ENCODE measurements at places on chromosomes 16 and 17.
A peak's percentile ranks its signal among the peaks of the same experiment; 100 is the strongest.

DNA sequence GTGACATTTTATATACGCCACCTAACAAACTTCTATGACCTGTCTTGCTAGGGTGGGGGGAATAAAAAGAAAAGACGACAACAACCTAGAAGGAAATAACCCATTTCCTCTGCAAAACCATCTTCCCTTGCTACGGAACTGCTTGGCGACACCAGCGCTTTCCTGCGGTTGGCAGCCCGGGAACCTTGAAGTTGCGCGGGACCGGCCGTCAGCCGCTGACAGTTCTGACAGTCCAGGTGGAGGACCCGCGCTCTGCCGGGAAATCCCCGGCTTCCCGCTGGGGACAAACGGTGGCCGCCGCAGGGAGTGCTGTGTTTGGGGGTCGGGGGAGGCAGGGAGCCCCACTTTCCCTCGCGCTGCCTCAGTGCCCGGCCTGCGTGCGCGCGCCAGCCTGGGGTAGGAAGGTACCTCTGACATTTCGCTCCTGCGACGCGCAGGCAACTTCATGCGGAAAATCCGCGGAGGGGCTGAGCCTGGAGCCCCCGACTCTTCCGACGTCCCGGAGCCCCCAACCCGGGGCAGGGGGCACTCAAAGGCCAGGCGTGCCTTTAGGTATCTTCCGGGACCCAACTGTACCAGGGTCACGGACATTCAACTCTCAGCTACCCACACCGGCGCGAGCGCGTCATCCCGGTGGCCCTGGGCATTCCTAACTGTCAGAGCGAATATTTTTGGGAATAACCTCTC is 516 bp downstream of the SLC16A6 start:
- DNase-seq, result peak; percentile 20

DNA sequence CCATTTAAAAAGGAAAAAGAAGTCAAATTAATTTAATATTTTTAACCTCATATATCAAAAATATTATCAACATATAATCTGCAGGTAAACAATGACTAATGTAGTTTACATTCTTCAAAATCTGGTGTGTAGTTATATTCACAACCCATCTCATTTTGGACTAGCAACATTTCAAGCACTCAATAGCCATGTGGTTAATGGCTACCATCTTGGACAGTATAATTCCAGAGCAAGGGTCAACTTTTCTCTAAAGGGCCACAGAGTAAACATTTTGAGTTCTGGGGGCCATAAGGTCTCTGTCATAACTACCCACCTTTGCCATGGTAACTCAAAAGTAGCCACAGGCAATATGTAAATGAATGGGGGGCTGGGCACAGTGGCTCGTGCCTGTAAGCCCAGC is 153.9 kb downstream of the PARN start:
- no peak for DNase-seq

GRCh38 chr16:88310796-88311605 is 71.8 kb upstream of the ZNF469 start:
- DNase-seq, result no peak

DNA sequence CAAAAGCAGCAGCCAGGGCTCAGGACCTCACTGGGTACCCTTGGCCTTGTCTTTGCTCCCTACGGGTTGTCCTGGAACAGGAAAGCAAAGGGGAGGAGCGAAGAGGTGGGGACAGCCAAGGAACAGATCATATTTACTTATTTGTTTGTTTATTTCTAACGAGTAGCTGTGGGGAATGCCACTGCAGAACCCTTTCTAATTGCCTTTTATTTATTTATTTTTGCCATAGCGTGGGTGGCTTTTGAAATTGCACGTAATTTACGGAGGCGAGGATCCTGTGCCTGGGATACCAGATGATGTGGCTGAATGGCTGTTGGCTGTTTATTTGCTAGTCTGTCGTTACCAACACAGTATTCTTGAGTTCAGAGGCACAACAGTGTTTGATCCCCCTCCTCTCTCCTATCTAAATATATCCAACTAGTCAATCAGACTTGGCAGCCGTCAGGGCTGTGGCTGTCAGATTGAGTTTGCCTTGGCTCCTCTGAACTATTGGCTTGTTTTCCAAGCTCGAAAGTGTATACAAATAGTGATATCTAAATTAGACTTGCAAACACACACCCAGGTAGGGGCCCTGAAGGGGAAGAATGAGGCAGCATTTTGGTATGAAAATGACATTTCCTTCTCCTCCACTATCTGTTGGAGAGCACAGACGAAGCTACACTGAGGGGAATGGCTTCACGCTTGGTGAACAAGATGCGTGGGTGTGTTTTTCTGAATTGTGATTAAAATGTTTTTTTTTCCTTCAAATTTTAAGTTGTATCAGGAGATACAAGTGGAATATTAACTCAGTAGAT is 110.4 kb downstream of the MSI2 start:
- no peak for DNase-seq

- DNase-seq, result no peak
Observed at GRCh38 chr16:27287887-27288286, 19.3 kb upstream of the NSMCE1 start.

DNA sequence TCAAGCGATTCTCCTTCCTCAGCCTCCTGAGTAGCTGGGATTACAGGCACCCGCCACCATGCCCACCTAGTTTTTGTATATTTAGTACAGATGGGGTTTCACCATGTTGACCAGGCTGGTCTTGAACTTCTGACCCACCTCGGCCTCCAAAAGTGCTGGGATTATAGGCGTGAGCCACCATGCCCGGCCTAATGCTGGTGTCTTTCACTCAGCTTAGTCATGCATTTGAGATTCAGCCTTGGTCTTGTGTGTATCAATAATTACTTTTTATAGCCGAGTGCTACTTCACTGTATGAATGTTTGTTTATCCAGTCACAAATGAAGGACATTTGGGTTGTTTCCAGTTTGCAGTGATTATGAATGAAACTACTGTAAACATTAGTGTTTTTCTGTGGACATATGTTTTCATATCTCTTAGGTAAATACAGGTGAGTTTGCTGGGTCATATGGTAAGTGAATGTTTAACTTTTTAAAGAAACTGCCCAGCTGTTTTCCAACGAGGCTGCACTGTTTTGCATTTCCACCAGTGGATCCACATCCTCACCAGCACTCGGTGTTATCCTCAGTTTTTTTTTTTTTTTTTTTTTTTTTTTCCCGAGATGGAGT is 11.0 kb upstream of the PLCG2 start:
- no peak for DNase-seq

DNA sequence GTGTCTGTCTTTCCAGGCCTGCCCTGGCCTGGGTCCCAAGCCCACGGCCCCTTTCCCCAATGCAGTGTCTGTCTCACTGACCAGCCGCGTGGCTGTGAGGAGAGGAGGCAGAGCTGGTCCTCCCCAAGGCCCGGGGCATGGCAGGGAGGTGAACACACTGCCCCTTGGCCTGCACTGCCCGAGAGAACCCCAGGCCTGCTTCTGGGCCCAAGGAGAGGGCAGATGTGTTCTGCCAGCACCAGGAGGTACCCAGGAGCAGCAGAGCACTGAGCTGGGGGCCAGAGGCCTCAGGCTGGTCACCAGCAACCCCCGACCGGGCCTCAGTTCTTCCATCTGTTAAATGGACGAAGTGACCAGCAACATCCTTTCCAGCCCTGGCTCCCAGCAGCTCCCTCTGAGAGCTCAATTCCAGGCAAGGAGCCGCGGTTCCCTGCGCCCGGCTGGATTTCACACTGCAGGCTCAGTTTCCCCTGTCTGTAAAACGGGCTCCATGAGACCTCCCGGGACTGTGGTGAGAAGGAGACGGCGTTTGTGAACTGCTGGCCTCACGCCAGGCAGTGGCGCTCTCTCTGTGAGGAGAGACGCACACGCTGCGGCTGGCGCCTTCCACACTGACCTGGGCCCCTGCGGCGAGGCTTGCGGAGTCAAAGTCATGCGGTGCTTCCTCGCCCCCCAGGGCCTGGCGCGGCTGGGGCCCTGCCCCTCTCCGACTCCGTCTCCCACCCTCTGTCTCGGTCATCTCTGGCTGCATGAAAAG is 8.1 kb upstream of the ZFPM1 start:
- no peak for DNase-seq

DNA sequence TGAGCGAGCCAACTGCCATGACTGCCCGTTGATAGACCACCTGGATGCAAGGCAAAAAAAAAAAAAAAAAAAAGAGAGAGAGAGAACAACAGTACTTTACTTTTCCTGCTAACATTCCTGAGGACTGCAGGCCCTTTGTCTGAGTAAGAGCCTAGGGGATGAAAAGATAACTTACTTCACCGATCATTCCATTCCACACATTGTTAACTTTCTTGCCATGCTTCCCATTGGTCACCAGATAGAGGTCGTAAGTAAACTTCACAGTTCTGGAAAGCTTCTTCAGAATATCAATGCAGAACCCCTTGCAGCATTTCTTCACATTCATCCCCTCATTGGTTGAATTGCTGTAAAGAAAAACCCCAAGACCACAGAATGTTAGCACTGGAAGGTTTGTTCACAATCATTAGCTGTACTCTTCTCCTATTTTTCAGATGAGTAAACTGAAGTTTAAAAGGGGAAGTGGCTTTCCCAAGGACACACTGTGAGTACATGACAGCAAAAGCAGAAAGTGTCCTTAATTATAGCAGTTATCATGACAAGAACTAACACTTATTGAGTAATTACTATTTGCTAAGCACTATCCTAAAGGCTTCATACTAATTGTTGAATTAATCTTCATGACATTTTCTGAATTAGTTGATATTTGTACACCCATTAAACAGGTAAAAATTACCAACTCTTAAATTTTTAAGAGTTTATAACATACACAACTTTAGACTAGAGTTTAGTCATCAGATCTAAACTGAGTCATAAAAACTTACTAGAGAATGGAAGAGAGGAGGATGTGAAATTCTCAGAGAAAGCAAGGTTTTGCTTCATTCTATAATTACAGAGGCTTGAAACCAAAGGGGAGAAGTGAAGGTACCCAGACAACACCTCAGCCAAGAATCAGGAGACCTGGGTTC is 341.2 kb downstream of the GRIN2A start:
- no peak for DNase-seq

DNA sequence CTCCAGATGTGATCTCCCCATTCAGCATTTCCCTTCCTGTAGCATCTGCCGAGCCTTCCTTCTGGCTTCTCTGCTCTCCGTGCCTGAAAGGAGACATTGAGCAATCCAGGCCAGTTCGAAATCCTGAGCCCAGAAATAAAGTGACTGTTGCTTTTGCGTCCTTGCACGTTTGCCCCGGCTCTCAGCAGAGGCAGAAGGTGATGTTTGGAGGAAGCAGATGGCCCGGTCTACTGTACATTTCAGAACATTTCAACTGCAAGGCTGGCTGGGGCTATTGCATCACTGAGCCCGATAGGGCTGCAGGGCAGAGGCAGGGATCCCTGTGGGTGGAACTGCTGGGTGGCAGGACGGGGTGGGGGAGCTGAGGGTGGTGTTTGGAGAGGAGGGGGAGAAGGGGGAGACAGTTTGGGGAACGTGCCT is 29.4 kb downstream of the IRF8 start:
- no peak for DNase-seq

DNA sequence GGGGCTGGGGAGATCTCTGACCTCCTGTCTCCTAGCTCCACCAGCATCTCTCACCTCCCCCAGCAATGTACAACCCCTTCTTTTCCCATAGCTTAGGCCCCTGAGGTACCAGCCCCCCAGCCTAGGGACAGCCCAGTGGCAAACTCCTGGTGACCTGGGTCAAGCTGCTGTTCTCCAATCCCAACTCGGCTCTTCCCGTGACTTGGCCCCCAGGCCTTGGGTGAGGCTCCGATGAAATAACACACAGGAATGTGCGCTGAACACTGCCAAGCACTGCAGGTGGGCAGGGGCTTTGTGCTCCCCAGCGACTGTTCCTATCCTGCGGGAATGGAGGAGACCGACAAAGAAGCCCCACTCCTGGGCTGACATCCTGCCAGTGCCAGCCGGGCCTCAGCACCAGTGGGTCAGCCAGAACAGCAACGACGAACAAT is 63.7 kb upstream of the AMZ2 start:
- DNase-seq, result no peak

- DNase-seq, result no peak
Observed at GRCh38 chr17:57750895-57751294, 5.8 kb upstream of the CCDC182 start.

GRCh38 chr17:50514936-50515702 is 6.9 kb downstream of the MYCBPAP start:
- DNase-seq, result no peak

GRCh38 chr16:73750639-73751038 is 546.0 kb upstream of the PSMD7 start:
- DNase-seq, result no peak

DNA sequence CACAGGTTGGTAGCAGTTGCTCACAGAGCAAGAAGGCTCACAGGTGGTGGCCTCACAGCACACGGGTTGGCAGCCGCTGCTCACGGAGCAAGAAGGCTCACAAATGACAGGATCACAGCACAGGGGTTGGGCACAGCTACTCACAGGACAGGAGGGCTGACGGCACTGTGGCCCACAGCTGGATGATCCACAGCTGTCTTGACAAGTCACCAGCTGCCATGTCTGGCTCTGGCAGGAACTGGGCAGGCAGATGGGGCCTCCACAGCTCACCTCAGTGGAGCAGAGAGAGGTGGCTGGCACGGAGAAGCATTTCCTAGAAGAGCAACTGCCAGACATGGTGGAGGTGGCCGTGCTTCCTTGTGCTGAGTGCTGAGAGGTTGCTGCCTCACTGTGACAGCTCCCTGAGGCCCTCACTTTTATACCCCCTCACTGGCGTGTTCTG is at the start of gene KRTAP16-1:
KRTAP16-1 (minus strand) TSS at position 392 of the 442 bp plus-strand sequence; CDS start at position 336, 56 bp downstream.
- DNase-seq, result no peak

GRCh38 chr17:2253768-2254406 is 49.7 kb downstream of the SMG6 start:
- no peak for DNase-seq

GRCh38 chr16:2828521-2828840 is 1.6 kb upstream of the ZG16B start:
- no peak for DNase-seq

GRCh38 chr16:27462200-27462845 is 60.3 kb downstream of the IL21R start:
- DNase-seq, result no peak

DNA sequence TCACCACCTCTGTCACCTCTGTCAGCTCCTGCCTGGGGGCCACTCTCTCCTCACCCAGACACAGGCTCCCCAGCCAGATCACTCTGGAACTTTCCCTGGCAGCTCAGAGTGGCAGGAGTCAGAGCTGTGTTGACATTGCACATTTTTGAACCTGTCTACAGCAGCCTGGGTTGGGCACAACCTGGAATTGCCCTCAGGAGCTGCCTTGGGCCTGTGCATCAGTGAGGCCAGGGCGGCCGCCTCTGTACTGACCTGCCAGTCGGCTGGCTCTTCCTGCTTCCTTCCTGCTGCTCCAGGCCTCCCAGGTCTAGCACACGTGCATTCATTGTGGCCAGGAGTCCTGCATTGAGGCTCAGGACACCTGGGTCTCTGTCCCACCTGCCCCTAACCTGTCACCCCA is 14.2 kb upstream of the TMEM11 start:
- DNase-seq, result no peak

DNA sequence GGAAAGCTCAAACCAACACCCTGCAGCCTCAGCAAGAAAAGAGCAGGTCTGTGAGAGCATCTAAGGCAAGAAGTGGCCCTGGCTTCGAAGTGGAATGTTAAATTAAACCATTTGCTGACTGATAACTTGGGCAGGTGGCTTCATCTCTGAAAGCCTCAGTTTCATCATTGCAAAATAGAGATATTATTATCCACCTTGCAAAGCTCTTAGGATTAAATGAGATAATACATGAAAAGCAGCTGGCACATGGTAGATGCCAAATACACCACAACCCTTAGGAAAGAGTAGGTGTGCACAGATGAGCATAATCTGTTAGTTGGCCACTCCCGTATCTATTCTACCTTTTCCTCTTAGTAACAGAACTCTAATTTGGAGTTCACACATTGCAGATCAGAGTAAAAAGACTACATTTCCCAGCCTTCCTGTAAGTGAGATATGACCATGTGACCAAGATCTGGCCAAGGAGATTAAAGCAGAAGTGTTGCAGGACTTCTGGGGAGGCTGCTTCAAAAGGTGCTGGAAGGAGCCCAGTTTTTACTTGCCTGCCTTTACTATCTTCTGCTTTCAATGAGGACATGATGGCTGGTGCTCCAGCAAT is 288.7 kb downstream of the SOX9 start:
- DNase-seq, result no peak

Data from anterior cingulate cortex (tissue), 58 donors.